ENCODE measurements at places on chromosomes 3 and 15.
A peak's percentile ranks its signal among the peaks of the same experiment; 100 is the strongest.

- ATAC-seq: no peak
Observed at GRCh38 chr3:184712248-184713039, 580 bp upstream of the MAGEF1 start.

- ATAC-seq: no peak
Observed at GRCh38 chr3:157059181-157059580, 100.8 kb downstream of the CCNL1 start.

DNA sequence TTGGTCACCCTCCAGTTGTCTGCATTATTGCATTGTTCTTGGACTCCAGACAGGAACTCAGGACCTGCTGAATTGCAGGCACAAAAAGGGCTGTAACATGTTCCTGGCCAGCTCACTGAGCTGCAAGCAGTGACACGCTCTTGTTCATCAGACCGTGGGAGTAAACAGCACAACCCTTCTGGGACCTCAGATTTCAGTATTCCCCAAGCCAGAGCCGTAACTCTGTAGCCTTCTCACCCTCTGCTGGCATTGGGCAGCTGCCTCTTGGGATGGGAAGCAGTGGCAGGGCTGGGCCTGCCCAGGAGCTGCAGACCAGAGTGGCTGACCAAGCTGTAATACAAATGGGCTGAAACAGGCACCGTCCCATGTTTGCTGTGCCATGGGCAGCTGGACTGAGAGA lies 607.1 kb upstream of the BCHE start:
- peak; percentile 91 for ATAC-seq

GRCh38 chr3:25901796-25902195 lies 111.9 kb downstream of the OXSM start:
- no peak for ATAC-seq

DNA sequence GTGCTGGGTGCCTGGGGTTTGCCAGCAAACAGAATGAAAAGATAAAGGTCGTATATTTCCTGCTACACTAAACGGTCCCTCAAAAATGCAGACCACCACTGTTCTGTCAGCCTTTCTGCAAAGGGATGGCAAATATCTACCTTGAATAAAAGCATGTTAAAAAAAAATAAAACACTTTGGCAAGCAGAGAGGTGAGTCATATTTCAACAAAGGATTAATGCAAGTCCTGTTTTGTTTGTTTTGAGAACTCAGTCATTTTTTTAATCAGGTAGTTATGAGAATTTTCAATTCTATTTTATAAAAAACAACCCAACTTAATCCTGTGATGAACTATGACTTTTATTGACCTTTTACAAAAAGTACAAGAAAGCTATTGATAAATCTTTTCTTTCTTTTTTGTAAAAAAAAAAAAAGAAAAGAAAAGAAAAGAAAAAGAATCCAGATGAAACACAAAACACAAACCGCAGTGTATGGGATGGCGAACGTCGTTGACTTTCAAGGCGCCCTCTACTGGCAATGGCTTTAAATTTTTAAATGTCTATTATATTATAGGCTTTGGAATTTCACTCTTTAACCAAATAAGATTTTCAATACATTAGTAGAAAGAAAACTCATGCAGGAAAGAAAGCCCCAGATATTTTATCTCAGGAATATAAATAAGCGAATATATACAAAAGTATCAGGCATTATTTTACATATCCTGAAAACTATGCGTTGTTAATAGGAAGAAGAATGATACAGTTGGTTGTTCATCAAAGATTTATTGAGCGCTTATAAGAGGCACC lies 87.8 kb downstream of the NCEH1 start:
- ATAC-seq: peak; percentile 60

DNA sequence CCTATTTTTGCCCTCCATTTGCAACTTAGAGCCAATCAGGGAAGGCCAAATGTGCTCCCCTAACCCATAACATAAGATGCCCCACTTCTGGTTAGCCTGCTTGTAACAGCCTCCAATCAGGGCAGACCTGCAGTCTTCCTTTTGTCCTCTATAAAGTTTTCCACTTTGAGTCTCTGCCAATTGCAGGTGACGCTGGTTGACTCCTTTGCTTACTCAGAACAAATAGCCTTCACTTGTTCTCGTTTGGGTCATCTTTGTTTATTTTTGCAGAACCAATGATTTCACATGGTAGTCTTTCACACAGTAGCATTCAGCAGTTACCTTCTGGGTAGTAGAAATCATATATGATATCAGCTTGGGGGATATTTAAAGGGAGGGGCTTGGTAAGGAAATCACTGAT lies 225.6 kb downstream of the MINAR1 start:
- ATAC-seq: no peak

Measured in esophagus mucosa (tissue), 1 donor.